ENCODE measurements at places on chromosomes 3 and 15.

GRCh38 chr15:92747047-92747446, 91.5 kb upstream of the FAM174B start:
- no peak for DNase-seq

DNA sequence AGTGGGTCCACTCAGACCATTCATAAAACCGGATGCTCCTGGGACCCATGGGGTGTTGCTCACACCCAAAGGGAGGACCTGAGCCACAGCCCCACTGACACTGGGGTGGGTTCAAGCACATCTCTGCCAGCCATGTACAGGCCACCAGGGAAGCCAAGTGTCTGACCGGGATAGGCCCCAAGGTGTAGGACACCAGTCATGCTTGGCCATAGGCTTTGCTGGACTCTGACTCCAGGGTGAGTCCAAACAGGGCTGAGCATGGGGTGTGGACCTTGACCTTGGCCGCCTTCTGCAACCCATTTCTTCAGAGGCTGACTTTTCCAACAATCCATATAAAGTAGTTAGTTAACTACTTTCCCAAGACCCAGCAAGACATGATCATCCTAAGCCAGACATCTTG, 31.4 kb upstream of the DUSP7 start:
- DNase-seq, result no peak

DNA sequence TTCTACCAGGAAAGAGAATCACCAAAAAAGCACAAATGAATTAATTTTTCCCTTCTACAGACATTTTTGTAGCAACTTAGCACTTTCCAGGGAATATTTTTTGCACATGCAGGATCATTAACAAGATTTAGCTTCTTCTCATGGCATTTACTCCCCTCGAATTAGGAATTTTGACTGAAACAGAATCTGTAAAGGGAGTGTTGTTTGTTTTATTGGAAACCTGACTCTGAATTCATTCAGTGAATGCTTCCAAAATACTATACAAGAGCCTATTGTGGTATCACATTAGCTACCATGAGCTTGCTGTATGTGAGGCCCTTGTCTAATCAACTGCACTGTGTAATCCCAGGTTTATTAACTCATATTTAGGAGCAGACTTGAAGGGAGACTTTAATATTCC, 130.4 kb upstream of the ATP10A start:
- no peak for DNase-seq

DNA sequence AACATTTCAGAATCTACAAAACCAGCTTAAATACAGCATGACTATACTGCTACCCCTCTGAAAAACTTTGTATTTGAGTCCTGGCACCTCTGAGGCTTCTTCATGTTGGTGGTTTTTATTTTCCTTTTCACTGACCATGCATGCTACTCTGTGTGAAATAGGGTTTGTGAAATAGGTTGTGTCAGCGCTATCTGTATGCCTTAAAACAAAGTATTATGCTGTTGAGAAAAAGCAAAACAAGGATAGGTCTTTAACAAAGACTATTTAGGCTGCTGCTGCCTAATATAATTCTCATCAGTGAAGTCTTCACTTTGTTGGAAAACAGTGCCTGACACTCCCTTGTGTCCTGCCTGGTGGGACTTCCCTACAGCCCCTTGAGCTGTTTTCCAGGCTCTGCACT, 28.7 kb upstream of the TRAK1 start:
- DNase-seq, result no peak

DNA sequence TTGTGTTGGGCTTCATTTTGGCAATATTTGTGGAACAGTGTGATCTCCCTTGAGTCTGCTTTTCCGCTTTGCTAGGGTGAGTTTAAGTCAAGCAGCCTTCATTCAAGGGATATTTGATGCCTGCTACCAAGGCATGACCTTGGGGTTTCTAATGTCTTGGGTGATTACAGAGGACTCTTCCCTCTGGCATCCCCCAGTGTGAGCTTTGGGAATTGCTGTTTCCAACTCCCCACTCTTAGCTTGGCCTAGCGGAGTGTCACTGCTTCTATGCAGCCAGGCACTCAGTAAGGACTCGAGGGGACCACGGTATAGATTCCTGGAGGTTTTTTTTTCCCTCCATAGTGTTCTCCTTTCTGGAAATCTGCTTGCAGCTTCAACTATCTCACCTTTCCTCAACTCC, 21.1 kb downstream of the GCNT3 start:
- no peak for DNase-seq

DNA sequence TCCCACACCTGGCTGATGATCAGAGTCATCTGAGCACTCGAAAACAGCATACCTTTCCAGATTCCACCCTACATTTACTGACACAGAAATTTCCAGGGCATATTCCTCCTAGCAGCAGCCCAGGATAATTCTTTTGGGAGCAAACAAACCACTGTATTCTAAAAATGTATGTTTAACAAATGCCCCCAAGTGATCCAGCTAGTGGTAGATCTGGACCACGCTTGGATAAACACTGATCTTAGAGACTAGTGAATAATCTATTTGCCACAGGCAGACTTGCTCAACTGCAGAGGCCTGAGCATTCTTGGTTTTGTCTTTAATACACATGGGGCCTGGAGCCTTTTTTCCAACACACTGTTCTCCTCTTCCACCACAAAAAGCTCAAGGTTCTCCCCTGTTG, 89.6 kb downstream of the TM4SF4 start:
- no peak for DNase-seq

DNA sequence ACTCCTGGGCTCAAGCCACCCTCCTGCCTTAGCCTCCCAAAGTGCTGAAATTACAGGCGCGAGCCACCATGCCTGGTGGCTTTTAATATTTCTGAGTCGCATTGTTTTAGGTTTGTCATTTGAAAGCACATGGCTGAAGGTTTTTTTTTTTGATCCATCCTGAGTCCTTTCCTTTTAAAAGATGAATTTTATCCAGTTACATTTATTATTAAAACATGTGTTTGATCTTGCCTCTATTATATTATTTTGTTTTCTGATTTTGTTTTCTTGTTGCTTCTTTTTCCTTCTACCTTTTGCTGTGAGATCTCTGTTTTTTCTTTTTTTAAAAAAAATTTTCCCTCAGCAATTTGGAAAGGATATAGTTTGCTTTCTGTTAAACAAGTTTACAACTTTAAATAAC, 76.4 kb downstream of the SCN5A start:
- no peak for DNase-seq

DNA sequence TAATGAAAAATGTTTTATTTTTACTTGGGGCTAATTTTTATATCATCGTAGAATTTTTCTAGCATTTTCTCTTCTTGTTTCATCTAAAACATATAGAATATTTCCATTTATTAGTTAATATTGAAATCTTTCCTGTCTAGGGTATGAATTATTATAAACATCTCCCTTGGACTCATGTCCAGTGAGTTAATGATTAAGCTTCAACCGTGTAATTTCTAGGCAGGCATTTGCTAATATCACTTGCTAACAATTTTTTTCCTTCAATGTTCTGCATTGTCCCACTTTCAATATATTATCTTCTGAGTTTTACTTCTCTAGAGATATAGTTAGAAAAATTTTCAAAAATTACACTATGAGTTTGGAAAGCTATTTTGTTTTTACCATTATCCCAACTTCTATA, 1371.6 kb upstream of the EPHA6 start:
- DNase-seq, result no peak

- peak; percentile 78 for DNase-seq
These were observed 36.9 kb upstream of the TF start for GRCh38 chr3:133709139-133709750.

DNA sequence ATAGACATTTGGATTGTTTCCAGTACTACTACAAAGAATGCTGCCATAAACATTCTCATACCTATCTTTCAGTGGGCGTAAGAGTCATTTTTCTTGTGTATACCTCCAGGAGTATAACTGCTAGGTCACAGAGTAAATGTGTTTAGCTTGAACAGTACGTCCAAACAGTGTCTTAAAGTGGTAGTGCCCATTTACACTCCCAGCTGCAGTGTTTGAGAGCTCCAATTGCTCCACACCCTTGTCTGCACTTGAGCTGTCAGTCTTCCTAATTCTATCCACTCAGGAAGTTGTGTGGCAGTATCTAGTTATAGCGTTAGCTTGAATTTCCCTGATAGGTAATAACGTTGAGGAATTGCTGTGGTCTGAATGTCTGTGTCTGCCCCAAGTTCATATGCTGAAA, 404.7 kb upstream of the PPP2R3A start:
- DNase-seq, result peak; percentile 70
